NCI-H345 (cell line): ENCODE measurements at places on chromosomes 12 and 14.

- no peak for DNase-seq
Observed at GRCh38 chr12:4197922-4198763, 75.4 kb upstream of the CCND2 start.

- DNase-seq, result no peak
Observed at GRCh38 chr12:107331471-107331870, 238.1 kb upstream of the CRY1 start.

DNA sequence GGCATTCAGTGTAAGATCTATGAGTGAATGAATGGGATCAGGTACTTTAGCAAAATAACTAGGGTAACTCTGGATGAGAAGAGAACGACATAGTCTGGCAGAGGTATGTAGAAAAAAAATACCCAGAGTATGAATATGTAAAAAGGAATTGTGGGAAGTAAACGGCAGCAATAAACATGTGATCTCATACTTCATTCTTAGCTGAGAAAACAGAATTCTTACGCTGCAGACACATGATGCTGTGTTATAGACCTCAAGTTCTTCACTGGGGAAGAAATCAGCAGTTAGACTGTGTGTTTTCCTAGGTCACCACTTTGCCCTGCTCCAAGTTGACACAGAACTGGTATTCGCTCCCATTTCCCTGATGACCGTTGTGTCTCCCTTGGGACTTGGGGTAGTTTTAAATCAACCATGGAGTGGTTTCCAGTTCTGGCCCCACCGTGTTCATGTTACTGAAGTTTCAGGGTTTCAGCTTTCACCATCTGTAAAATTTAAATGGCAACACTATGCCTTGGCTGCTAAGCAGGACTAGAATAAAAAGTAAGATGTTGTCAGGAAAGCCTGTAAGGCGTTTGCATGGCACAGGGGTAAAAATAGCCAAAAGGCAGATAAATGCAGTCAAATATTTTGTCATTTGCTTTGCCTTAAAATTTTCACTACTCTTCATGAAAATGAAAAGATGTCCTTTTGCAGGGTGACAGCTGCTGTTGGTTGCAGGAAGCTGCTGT, 223.7 kb downstream of the PELI2 start:
- DNase-seq, result no peak

GRCh38 chr12:88391556-88391955, 188.7 kb downstream of the KITLG start:
- DNase-seq, result no peak

DNA sequence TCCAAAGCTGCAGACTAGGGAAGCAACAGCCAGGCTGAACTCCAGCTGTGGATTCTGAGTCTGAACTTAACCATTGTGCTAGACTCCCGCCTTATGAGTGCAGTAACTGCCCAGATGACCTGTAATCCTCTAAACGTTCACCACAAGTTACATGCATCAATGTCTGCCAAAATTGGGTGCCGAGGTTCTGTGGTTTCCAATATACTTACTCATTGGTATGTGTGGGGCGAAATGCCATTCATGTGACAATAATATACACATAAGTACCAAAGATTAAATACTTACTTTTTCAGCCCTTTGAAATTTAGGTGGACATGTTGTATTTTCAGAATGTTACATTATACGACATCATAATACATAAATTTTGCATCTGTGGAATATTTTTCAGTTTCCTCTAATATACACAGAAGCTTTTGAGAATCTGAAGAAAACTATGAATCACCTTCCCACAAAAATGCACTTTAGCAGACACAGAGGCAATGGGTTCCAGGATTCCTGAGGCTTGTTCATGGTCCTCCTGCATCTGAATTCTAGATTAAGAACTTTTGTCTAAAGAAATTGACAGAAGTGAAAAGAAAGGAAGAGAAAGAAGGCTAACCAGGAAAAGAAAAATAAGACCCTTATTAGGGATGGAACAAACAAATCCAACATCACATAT, 31.7 kb downstream of the GRIP1 start:
- DNase-seq, result no peak

DNA sequence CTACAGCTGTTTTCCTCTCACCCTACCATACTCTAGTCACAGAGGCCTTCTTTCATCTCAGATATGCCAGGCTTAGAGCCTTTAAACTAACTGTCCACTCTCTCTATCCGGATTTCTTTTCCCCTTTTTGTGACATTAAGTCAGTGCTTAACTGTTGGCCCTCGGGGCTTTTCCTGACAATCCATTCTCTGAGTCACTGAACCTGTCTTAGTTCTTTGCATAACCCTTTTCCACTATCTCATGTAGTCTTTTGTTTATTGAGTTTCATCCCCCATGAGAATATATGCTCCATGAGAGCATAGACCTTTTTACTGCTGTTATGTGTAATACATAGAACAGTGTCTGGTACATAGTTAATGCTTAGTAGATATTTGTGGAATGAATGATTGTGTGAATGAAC, 68.7 kb downstream of the PLEKHA5 start:
- DNase-seq, result no peak

GRCh38 chr12:96710127-96710745, 196.8 kb upstream of the NEDD1 start:
- peak; percentile 32 for DNase-seq

DNA sequence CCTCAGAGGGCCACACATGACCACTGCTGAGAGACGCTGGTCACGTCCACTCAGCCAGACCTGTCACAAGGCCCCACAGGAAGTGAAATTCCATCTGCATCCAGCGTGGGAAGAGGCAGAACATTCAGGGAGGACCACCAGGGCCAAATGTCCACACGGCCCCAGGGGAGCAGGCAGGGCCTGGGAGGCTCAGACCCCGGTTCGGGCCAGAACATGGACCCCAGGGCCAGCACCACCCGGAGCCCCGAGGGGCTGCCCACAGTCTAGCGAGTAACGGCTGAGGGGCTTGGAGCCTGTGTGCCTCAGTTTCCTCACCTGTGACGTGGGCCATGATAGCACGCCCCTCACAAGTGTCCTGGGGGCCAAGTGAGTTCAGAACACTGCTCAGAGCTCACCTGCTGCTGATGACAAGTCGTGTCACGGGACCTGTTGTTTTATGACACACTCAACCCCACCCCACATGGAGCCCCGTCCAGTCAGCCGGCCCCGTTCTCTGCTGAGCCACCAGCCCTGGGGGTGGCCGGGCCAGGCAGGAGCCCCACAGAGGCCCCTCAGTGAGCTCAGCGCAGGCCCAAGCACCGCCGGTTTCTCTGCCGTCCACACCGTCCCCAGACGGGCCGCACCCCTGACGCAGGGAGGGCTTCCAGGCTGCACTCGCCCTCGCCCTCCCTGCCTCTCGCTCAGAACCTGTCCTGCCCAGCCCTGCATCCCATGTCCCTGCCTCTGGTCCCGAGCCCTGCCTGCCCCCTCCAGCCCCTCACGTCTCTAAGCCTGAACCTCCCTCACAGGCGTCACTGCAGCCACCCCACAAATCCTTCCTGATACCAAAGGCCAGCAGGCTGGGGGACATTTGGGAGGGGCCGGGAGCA, 79.5 kb upstream of the GALNT9 start:
- DNase-seq, result no peak

DNA sequence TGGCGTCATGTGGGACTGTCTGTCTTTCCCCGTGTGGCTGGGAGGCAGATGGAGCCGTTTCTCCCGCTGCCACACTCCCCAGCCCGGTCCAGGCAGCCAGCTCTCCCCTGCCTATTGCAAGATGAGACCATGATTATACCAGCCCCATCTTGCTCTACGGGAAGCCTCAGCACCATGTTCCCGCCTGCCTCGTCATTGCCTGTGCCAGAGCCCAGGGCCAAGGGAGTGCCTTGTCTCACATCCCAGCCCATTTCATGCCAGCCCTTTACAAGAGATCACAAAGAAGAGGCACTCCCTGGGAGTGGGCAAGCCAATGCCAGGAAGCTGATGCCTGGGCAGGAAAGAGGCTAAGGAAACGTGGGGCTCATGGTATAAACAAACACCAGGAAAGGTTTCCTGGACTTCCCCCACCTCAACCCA, 23.9 kb downstream of the GPR68 start:
- no peak for DNase-seq

- DNase-seq, result no peak
Observed at GRCh38 chr14:61643555-61643954, 51.8 kb upstream of the HIF1A start.

DNA sequence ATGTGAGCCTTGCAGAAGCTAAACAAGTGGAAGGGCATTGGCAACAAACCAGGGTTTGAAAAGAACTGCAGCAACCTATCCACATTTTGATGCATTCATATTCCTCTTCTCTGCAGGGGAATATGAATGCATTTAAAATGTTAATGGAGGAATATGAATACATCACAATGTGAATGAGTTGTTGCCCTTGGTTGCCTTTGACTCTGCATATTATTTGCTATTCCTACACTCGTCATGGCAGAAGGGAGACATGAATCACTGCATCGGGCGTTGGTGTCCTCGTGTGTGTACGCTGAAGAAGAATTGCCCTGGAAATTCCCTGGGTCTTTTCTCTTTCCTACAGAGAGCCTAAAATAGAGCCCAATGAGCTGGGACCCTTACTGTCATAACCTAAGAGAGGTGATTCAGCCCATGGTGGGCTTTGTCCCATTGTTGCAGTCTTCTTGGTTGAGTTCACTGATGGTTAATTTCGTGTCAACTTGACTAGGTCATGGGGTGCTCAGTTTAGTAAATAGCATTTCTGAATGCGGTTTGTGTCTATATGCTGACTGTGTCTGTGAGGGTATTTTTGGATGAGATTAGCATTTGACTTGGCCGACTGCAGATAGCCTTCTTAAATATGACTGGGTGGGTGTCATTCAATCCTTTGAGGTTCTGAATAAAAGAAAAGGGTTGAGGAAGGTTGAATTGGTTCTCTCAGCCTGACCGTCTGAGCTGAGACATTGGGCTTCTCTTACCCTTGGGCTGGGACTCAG, 1422.9 kb upstream of the TMEM132C start:
- DNase-seq, result no peak

GRCh38 chr14:23124337-23124954, 5.4 kb upstream of the CEBPE start:
- DNase-seq, result no peak

DNA sequence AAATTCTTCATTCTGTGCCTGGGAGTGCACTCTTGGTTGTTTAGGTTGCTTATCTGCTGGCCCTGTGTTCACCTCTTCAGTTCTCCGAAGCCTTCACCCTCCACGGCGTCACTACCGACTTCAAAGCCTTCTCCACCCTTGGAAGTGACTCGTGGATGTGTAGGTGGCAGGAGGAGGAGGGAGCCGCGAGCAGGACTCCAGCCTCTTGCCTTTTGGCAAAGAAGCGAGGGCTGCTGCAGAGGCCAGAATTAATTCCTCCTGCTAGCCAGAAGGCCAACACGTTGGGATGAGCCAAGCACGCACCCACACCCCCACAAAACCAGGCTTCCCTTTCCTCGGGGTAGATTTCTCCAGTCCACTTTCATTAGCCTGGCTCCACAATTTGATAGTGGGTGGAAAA, 86.5 kb downstream of the TBX5 start:
- DNase-seq, result no peak

DNA sequence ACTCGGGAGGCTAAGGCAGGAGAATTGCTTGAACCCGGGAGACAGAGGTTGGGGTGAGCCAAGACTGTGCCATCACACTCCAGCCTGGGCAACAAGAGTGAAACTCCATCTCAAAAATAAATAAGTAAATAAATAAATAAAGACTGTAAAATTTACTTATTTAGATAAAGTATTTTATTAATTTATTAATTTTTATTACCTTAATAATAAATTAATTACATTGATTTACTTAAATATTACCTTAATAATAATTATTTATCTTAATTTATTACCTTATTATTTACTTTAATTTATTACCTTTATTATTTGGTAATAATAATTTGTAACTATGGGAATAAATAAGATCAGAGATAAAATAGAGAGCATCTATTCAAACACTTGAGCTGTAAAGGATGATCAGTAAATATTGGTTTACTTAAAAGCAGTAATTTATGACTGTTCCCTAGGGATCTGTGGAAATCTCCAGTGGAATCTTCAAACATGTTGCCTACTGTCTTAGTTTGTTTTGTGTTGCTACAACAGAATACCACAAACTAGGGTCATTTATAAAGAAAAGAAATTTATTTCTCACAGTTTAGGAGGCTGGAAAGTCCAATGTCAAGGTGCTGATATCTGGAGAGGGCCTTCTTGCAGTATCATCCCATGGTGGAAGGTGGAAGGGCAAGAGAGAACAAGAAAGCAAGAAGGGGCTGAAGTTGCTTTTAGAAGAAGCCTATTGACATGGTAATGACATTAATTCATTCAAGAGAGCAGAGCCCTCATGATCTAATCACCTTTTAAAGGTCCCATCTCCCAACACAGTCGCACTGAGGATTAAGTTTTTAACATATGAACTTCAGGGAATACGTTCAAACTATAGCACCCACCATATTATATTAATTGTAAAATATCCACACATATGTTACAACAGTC, 37.1 kb downstream of the SOCS2 start:
- DNase-seq, result no peak
